ENCODE measurements at places on chromosomes 7 and 10. TPM values are rescaled to one million over a fixed set of nuclear protein-coding genes. Genes with fewer than 3 reads are reported as not detected.
A peak's percentile ranks its signal among the peaks of the same experiment; 100 is the strongest.

DNA sequence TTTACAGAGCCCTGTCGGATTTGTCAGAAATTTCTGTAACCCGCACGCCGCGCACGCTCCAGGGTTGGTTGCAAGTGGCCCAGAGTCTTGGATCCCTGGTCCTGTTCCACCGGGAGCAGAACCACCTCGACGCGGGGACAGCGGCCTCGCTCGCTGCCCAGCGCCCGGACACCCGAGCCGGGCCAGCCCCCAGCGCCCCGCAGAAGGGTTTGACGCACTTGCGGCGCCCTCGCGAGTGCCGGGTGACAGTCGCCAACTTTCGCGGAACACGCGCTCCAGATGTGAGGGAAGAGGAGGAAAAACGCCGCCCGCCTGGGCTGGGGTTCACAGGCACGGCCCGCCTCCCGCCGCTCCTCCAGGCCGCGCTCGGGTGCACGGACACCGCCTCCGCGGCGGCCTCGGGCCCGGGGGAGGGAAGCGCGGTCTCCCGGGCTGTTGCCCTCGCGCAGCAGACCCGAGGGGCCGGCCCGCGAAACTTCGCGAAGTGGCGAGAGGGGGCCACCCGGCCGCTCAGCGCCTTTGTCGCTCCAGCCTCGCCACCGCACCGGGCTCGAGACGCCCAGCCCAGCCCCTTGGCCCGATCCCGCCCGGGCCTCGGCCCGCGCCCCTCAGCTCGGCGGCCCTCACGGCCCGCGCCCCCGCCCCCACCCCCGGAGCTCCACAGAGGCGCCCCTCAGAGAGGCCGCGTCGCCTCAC is 514 bp downstream of the RNF216 start:
- DNase-seq: peak; percentile 40

The LBX1 gene
- total RNA-seq: 2.0 TPM

The SEC23IP gene
- 5.4 TPM for total RNA-seq

- DNase-seq: no peak
Measured at GRCh38 chr7:45720989-45721388, 146.8 kb downstream of the ADCY1 start.

The CUZD1 gene
- total RNA-seq: 0.13 TPM

GRCh38 chr7:8176370-8177081 is 85.4 kb downstream of the ICA1 start:
- no peak for DNase-seq

- DNase-seq: no peak
Measured at GRCh38 chr7:36180121-36180520, 27.1 kb downstream of the EEPD1 start.

DNA sequence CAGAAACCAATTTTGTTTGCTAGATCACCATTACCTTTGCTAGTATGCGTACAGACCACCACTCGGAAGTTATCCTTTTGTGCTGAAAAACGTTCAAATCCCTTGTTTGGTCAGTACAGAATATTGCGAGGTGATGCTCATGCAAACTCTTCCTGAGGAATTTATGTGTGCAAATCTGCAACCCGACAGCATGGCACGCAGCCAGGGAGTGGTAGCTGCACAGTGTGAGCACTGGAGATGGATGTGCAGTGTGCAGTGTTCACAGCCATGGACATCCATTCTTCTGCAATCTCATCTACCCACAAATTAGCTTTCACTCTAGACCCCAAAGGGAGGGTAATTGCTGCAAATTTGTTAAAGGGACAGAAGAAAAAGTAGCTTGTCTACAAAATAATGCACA is 72.2 kb downstream of the CACUL1 start:
- no peak for DNase-seq

The INMT gene
- 0.03 TPM for total RNA-seq

GRCh38 chr7:52831321-52831720 is 204.1 kb upstream of the POM121L12 start:
- DNase-seq: no peak

DNA sequence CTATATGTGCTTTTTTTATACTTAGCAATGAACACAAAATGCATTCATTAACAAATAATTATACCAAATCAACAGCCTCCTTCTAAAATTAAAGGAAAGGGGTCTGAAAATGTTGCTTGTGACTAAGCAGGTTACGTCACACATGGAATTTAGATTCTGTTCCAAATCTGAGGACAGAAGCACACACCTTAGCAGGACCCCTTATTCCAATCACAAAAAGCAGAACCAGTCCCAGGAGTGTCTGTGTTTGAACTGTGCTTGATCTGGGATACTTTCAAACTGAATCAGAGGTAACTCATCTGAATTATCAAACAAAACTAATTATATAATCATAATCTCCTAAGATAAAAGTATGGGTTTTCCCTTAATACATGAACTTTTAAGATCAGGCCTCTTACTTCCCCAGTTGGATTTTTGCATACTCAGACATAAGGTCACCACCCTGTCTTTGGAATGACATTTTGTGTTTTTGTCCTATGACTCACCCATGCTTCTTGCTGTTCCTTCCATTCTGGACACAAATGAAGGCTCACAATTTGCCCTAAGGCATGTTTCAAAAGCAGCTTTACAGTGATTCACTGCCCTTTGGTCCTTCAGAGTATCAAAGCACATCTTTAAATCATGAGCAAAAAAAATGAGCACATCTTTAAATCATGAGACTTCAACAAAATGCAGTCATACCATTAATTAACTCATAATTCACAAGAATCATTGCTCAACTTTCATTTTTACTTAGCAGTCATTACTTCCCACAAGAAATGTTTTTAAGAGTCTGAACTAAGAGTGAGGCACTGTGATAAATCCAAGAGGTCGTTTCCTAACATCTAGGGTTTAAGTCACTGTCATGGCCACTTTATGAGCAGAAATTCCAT is 35.5 kb downstream of the SEMA3C start:
- DNase-seq: peak; percentile 59

The SAMD9 gene
- total RNA-seq: 14.6 TPM

DNA sequence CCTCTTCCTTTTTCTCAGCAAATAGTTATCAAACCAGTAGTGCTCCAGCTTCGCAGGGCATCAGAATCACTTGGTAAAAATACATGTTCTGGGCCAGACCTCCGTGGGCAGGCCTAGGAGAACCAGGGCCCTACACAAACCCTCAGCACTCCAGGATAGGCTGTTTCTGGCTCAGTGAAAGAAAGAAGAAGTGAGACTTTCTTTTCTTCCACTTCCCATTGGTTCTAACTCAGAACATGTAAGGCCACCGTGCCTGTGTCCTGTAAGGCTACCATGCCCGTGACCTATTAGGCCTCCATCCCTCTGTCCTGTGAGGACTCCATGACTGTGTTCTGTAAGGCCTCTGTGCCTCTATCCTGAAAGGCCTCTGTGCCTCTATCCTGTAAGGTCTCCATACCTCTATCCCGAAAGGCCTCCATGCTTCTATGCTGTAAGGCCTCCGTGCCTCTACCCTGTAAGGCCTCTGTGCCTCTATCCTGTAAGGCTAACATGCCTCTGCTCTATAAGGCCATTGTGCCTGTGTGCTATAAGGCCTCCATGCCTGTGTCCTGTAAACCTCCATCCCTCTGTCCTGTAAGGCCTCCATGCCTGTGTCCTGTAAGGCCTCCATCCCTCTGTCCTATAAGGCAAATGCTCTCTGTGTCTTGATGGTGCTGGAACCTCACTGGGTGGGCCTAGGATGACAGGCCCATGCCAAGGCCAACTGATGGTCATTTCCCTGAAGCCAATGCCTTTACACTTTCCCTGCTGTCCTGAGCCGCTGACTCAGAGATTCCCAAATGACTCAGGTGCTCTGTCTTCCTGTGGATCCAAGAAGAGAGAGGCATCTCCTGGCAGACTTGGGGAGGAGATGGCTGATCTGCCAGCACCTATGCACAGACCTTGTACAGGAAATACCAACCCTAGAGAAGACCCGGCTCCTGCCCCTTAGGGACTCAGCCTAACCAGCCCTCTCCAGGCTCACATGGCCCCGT is 96.6 kb upstream of the CACUL1 start:
- DNase-seq: no peak

DNA sequence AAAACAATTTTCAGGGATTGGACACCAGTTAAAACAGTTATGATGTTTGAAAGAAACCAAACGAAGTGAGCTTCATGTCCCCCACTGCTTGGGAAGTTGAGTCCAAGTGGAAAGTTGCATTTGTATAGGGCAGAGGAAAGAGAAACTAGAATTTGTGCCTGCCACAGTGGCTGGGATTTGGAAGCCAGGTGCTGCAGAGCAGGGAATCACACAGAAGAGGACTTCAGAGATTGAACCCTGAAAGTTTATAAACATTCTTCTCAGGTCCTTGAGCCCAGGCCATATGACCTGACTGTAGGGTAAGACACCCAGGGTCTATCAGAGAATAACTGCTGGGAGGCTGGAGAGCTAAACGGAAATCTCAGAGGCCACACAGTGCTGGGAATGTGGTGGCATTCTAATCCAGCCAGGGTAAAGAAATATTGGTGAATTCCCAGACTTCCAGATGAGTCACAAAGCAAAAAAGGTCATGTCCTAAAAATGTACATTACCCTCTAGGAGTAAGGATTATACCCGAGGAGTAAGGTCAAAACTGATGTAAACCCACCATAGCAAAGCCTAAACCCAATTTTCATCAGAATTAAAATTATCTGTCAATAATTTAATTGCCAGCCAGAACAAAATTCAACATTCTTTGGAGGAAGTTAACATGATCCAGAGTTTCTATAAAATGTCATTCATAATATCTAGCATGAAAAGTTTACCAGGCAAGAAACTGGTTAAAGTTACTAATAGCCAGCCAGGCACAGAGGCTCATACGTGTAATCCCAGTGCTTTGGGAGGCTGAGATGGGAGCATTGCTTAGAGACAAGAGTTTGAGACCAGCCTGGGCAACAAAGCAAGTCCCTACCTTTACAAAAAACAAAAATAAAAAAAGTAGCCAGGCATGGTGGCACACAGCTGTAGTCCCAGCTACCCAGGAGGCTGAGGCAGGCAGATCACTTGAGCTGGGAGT is 31.2 kb downstream of the TOMM7 start:
- peak; percentile 47 for DNase-seq

GRCh38 chr7:33511778-33512177 is 382.4 kb downstream of the BBS9 start:
- DNase-seq: no peak

- DNase-seq: peak; percentile 24
Measured at GRCh38 chr7:128247640-128248194, 6.6 kb downstream of the LEP start.

- DNase-seq: no peak
Measured at GRCh38 chr10:23099816-23100215, 4.4 kb downstream of the MSRB2 start.

The GIMAP5 gene
- total RNA-seq: not detected

The CRTAC1 gene
- not detected for total RNA-seq

DNA sequence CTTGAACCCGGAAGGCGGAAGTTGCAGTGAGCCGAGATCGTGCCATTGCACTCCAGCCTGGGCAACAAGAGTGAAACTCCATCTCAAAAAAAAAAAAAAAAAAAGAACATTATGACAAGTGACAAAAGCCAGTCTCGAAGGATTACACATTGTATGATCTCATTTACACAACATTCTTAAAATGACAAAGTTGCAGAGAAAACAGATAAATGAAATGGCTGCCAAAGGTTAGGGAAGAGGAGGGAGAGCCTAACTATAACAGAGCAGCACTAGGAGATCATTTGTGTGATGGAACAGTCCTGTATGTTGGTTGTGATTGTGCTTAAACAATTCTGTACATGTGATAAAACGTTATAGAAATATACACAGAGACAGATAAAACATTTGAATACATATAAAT is 16.2 kb upstream of the CPVL start:
- DNase-seq: no peak

DNA sequence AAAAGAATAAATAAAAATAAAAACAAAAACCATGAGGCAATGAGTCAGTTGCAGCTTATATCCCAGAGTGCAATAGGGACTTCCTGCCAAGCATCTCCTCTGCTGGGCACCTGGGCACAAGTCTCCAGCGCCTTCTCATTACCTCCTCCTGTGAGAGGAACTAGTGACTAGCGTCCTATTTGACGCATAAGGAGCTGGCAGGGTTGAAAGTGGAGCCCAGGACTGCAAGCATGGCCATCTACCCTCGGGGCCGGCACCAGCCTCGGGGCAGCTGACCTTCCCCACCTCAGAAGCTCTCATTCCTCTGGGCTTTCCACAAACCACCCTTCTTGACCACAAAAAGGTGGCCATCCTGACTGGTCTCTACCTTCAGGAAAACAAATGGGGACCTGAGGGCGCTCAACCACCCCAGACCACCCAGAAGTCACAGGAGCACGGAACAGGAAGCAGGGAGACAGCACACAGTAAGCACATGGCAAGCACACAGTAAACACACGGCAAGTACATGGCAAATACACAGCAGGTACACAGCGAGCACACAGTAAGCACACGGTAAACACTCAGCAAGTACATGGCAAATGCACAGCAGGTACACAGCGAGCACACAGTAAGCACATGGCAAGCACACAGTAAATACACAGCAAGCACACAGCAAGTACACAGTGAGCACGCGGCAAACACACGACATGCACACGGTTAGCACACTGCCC is 19.1 kb downstream of the CTBP2 start:
- no peak for DNase-seq

- no peak for DNase-seq
Measured at GRCh38 chr7:17722798-17723197, 217.5 kb downstream of the SNX13 start.

DNA sequence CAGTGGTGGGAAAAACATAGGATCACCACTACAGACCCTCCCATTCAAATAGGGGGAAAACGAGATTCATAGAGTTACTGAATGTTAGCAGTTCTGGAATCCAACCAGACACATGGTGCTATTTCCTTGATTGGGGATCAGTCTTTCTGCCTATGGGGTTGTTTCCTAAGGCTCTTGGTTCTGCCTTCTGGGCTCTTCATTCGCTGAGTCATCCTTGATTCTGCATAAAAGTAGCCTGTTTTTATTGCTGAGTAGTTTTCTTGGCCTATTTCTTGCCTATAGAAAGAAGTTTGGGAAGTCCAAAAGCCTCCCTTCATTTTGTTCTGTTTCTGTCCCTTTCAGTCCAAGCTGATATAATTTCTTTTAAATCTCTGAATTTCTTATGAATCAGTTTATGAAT is 99.3 kb upstream of the OIT3 start:
- DNase-seq: no peak

The TMEM225B gene
- not detected for total RNA-seq

The PTN gene
- 0.20 TPM for total RNA-seq

DNA sequence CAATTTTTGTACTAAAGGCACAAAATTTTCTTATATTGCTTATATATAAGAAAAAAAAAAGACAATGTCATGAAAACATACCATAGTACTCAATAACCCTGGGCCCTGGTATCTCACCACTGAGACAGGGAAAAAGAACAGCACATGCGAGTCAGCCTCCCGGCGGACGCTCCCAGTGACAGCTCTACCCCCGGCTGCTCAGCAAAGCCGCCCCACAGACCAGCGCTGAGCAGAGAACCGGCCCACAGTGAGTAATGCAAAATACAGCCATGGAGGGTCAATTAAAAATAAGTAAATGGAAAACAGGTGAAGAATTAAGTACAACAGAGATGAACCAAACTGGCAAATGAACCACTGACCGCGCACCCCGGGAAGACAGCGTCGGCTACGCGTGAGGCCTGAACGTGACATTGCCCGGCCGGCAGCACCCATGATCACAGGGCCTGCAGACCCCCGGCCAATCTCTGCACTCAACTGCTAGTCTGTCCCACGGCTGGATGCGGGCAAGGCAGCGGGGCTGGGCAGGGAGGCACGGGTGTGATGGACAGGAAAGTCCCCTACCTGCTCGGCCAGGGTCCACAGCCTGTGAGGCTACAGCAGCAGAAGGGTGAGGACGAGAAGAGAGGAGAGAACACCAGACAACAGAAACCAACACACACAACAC is 175.9 kb downstream of the ZMYND11 start:
- no peak for DNase-seq
